ENCODE measurements at places on chromosomes 16 and 17. TPM values are rescaled to one million over a fixed set of nuclear protein-coding genes. Genes with fewer than 3 reads are reported as not detected.
A peak's percentile ranks its signal among the peaks of the same experiment; 100 is the strongest.

DNA sequence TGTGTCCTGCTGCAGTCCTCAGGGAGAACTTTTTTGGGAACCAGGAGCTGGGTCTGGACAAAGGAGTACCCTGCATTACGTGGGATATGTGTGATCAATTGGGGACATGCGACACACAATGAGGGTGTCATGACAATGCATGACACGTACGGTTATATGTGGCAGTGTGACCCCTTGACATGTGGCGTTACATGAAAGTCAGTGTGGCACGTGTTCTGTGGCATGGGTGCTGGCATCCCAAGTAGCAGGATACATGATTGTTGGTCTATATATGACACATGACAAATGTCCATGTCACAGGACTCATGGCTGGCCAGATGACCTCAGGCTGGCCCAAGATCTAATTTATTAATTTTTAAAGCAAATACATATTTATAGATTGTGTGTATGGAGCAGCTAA, 9.7 kb upstream of the CPNE2 start:
- DNase-seq: no peak

DNA sequence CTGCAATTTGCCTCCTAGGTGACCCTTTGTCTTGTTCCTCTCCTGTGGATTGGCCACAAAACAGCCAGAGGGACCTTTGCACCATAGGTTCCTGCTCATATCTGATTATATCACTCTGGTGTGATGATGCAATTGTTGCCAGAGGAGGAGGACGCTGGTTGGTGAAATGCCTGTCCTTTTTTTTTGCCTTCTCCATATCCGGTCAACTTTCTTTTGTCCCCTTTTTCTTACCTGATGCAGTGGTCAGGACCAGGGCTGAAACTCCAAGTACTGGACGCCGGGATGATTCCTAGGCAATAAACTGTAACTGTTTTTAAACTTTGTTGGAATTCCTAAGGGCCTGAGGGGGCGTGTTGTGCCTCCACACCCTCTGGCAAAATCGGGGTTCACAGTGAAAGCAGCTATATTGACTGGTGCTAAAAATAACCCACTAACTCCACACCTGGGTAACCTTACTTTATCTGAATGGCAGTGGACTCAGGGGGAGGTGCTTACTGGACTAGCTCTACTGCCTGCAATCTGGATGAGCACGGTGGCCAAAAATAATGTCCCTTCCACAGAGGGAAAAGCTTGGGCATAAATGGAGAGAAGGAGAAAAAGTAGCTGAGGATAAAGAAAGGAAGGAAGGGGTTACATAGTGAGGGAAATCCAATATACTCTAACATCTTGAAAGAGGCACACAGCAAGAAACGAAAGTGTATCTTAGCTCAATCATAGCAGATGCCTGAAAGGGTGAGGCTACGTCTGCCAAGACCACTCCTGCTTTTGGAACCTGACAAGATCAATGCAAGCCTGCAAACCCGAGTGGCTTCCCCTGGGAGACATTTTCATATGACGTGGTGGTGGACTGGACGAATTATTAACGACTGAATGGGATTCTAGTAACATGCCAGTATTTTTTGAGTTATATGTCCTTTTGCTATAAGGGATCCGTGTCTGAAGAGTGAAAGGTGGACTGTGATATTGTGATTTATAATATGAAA, 28.4 kb upstream of the ZNF423 start:
- DNase-seq: no peak

- peak; percentile 72 for DNase-seq
Observed at GRCh38 chr16:89723279-89724250, 2.2 kb downstream of the ZNF276 start.

DNA sequence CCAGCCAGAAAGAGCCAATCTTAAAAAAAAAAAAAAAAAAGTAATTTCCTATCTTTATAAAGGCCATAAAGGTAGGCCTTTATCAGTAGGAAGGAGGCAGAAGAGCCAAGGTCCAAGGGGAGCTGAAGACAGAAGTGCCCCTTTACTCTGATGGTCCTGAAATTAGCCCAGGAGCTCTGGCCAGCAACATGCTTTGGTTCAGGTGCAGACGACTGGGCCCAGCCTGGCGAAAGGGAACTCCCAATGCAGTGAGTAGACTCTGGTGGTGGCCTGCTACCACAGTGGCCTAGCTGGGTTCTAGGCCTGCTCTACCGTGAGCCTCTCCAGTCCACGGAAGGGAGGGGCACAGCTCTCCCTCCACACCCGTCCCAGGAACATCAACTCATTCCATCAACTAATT, 23.1 kb upstream of the MEIOB start:
- no peak for DNase-seq

- no peak for DNase-seq
Observed at GRCh38 chr16:85151603-85152413, 39.5 kb upstream of the CIBAR2 start.

GRCh38 chr16:72815348-72816318, 232.3 kb downstream of the ZFHX3 start:
- no peak for DNase-seq

Gene ZNF276
- total RNA-seq: 18.1 TPM

DNA sequence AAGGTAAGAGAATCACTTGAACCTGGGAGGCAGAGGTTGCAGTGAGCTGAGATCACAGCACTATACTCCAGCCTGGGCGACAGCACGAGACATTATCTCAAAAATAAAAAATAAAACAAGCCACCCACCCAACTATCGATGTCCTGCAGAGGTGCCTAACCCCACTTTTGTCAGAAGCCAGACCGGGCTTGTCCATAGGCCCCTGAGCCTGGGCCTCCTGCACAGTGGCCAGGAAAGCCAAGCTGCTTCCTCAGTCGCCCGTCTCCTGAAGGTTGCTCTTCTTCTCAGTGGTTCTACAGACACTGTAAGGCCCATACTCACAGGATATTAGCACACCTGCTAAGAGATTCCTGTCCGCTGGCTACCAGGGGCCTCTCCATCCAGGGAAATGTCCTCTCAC, 11.2 kb downstream of the CES2 start:
- DNase-seq: no peak

DNA sequence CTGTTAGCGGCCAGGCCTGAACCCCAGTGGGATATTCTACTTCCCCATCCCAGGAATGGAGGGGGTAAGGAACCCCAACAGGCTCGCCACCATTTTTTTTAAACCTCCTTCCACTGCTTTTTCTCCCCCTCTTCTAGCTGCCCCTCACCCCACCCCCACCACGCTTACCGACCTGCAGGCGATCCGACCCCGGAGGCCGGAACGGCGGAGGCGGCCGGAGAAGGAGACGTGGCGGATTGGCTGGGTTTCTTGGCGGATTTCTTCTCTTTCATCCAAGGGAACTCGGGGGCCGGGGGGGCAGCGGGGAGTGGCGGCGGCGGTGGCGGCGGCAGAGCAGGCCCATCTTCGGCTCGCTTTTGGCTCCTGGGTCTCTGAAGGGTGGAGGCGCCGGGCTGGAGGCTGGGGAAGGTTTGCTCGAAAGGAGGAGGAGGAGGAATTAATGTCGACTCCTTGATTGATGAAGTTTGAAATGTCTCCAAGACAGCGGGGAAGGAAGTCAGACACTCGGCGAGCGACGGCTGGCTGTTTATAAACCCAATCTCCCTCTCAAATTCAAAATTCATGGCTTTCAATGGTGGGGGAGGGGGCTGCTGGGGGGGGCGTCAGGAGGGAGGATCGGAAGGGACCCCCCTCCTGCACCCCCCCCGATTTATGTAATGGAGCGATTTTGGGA, 424 bp downstream of the HOXB2 start:
- no peak for DNase-seq

DNA sequence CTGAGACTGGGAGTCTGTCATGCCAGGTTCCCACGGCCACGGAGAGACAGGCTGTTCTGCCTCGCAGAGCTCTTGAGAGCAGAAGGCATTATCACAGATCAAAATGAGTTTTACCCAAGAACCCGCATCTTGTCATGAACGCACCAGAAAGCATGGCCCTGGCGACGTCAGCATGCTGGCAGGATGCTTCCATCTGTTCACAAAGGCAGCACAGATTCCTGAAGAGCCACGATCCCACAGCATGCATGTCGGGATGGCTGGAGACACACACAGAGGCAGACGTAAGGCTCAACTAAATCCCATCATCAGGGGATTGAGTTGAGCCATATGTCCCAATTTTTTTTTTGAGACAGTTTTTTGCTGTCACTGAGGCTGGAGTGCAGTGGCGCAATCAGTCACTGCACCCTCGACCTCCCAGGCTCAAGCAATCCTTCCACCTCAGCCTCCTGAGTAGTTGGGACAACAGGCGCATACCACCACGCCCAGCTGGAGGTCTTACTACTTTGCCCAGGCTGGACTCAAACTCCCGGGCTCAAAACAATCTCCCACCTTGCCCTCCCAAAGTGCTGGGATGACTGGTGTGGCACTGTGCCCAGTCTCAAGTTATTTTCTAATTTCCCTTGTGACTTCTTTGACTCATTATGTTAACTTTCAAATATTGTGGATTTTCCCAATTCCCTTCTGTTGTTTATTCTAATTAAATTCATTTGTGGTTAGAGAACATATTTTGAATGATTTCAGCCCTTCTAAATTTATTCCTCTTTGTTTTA, 11.1 kb downstream of the FANCA start:
- DNase-seq: no peak

- DNase-seq: no peak
Observed at GRCh38 chr16:86211800-86212199, 298.5 kb upstream of the FOXF1 start.

GRCh38 chr17:77228241-77228752, 87.5 kb downstream of the SEC14L1 start:
- DNase-seq: no peak

GRCh38 chr16:74586948-74587347, 20.0 kb downstream of the GLG1 start:
- no peak for DNase-seq
